ENCODE measurements at places on chromosomes 5 and 9.

DNA sequence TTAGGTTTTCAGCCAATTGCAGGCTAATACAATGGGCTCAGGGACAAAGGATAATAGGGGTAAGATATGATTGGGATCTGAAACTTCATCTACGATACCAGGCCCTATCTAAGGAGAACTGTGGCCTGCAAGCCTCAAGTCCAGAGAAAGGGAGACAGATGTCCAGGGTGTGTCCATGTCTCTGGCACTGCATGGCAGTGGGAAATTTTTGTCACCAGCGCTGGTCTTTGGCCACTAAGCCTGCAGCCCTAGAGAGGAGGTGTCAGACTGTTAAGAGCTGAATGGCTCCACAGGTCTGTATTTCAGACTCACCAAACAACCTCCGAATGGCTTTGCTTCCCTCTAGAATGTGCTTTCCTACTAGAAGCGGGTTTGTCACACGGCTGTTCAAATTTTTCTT is 6.6 kb upstream of the CNOT6 start:
- no peak for DNase-seq
- H3K27me3 ChIP-seq: no peaks in the 10 kb centered on the region
- no peak overlapping the region for H3K4me3 ChIP-seq
- H3K27ac ChIP-seq: no peak overlapping the region
- H3K36me3 ChIP-seq: no peaks in the 10 kb centered on the region

GRCh38 chr5:21810737-21811316 is 1042.3 kb downstream of the CDH12 start:
- no peak overlapping the region for H3K27ac ChIP-seq
- no peaks in the 10 kb centered on the region for H3K4me1 ChIP-seq
- DNase-seq: peak; percentile 34
- no peaks in the 10 kb centered on the region for H3K36me3 ChIP-seq
- H3K27me3 ChIP-seq: no peaks in the 10 kb centered on the region

GRCh38 chr9:3760031-3760430 is 234.2 kb upstream of the RFX3 start:
- H3K4me1 ChIP-seq: peaks cover 26% of the 10 kb centered on the region
- no peaks in the 10 kb centered on the region for H3K36me3 ChIP-seq
- no peak overlapping the region for H3K4me3 ChIP-seq
- H3K27me3 ChIP-seq: no peaks in the 10 kb centered on the region
- DNase-seq: peak; percentile 61
- H3K27ac ChIP-seq: peak overlapping the region; percentile 54

GRCh38 chr5:111454198-111454622 is 58.1 kb downstream of the STARD4 start:
- H3K4me1 ChIP-seq: peaks cover 5% of the 10 kb centered on the region
- no peaks in the 10 kb centered on the region for H3K27me3 ChIP-seq
- no peak for DNase-seq
- H3K4me3 ChIP-seq: no peak overlapping the region
- H3K27ac ChIP-seq: no peak overlapping the region

DNA sequence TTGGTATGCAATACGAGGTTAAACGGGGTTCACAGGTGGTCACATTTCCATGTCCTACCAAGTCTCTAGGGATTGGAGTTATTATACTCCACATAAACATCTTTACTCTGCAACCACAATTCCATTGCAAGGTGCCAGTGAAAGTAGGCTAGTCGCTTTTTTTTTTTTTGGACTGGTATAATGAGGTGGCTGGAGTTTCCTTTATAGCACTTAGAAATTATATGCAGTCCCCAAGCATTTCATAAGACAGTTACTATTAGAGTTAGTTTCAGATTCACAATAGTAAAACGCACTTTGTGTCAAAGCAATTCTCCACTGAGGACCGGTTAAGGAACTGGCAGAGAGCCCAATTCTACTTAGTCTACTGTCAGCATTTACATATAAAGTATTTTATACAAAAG is 1.4 kb downstream of the MEF2C start:
- H3K27me3 ChIP-seq: peaks cover 62% of the 10 kb centered on the region
- no peaks in the 10 kb centered on the region for H3K36me3 ChIP-seq
- DNase-seq: no peak
- no peak overlapping the region for H3K27ac ChIP-seq
- H3K4me3 ChIP-seq: no peak overlapping the region

DNA sequence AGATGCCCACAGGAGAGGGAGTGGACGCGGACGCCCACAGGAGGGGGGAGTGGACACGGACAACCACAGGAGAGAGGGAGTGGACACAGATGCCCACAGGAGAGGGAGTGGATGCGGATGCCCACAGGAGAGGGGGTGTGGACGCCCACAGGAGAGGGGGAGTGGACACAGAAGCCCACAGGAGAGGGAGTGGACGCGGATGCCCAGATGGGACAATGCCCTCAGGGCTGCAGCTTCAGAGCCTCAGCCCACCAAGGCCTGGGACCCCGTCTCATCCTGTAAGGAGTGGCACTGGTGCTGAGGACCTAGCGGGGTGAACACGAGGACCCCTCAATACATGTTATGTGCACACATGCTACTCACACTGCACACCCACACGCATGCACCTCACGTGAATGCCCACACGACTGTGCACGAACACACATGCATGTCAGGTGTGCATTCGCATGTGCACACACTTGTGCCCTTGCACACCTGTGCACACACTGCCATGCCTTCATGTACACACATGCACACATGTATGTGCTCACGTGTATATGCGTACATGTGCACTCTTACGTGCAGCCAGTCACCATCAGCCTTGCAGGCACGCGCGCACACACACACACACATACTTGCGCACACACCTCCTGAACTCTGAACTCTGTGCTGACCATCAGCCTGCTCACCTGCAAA is 34.8 kb downstream of the SLC6A18 start:
- H3K4me1 ChIP-seq: no peaks in the 10 kb centered on the region
- H3K4me3 ChIP-seq: no peak overlapping the region
- no peaks in the 10 kb centered on the region for H3K36me3 ChIP-seq

DNA sequence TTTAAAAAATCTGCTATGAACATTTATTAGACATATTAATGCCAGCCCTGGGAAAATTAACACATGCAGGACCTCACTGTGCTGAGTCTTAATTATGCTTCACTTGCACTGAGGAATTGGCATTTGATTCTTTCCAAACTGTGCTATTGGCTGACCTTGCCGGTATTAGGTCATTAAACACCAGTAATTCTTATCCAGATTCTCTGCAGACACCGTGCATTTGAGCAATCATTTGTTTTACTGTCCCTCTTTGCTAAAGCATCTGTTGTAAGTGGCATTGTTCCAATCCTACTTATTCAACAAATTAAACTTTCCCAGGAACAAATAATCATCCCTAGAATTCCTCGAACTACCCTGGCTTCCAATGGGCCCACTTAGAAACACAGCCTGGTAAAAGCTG is 145.0 kb downstream of the SLC12A2 start:
- no peaks in the 10 kb centered on the region for H3K27me3 ChIP-seq
- H3K4me1 ChIP-seq: no peaks in the 10 kb centered on the region
- H3K27ac ChIP-seq: no peak overlapping the region
- H3K4me3 ChIP-seq: no peak overlapping the region
- no peaks in the 10 kb centered on the region for H3K36me3 ChIP-seq
- DNase-seq: no peak

DNA sequence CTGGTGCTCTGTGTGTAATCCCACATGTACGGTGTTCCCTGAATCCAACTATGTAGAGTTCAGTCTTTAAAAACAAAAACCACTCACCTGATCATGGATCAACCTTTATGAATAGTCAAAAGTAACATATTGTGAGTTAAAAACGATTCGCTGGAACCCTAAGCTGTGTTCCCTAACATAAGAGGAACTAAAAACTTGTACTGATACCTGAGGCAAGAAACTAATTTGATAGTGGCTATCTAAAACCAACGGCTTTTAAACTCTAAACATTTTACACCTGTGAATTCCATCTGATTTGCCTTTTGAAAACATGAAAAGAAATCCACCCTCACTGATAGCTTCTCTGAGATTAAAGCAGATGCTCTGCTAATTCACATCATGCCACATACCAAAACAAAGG is 101.5 kb downstream of the DEPDC1B start:
- H3K4me1 ChIP-seq: no peaks in the 10 kb centered on the region
- no peak overlapping the region for H3K4me3 ChIP-seq
- DNase-seq: no peak

DNA sequence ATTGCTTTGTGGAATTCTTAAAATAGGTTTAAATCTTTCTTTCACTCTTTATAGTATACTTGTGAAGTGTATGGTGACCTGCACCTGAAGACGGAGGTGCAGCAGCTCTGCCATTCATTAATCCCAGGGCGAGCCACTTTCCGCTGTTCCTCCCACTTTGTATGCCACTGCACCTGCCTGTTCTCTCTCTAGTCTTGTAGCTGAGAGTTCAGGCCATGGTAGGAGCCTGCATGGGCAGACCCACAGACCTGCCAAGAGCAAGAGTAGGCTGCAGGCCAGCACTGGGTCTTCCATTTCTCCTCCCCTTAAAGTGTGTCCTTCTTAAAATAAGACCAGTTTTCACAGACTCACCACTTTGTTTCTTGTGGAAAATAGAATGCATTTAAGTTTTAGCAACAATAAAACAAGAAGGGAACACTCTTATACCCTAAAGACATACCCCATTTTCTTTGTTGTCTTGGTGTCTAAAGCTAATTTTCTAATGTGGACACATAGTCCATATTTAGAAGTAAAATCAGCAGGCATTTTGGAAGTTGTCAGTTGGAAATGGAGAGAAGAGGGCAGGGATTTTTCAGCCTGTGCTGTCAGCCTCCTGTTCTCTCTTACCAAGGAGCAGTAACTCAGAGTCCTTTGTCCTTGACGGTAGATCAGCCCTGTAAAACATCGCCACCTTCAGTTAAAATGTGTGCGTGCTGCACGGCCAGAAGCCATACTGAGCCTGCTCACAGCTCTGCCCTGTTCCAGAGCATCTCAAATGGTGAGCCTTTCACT is 103.2 kb downstream of the SNCAIP start:
- H3K4me3 ChIP-seq: no peak overlapping the region
- H3K4me1 ChIP-seq: peaks cover 11% of the 10 kb centered on the region
- H3K27me3 ChIP-seq: no peaks in the 10 kb centered on the region
- no peaks in the 10 kb centered on the region for H3K36me3 ChIP-seq
- DNase-seq: peak; percentile 83
- no peak overlapping the region for H3K27ac ChIP-seq

GRCh38 chr9:16364347-16364746 is 506.1 kb downstream of the BNC2 start:
- H3K27me3 ChIP-seq: no peaks in the 10 kb centered on the region
- no peaks in the 10 kb centered on the region for H3K36me3 ChIP-seq
- no peak overlapping the region for H3K27ac ChIP-seq
- H3K4me3 ChIP-seq: no peak overlapping the region
- DNase-seq: no peak

DNA sequence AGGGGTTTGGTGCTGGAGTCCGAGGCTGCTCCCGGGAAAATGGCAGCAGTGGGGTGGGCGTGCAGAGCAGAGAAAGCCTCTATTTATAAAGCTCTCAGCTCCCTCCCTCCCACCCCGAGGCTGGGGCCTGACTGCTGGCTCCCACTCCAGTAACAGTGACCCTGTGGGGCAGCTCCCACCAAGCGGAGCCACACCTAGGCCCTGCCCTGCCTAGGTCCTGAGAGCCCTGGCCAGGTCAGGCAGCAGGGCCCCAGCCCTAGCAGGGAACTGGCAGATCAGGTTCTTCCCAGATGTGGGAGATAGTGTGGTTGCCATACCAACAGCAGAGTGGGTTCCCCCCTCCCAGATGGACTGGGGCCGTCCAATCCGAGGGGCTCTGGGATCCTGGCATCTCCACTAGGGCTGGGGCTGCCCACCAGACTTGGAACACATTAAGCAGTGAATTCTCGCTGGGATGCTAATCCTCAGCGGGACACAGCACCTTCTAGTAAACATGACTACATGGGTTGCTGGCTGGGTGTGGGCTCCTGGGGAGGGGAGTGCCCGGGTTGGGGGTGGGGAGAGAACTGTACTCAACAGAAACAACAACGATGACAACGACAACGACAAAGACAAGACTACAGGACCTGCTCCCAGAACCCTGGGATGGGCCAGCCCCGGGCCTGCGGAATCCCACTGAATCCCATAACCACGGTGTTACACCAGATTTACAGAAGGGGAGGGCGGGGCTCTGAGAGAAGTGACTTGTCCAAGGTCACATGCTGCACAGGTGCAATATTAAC is 1.5 kb downstream of the SH3GLB2 start:
- peak overlapping the region; percentile 63 for H3K4me3 ChIP-seq
- H3K27ac ChIP-seq: no peak overlapping the region
- no peaks in the 10 kb centered on the region for H3K27me3 ChIP-seq
- H3K36me3 ChIP-seq: no peaks in the 10 kb centered on the region

GRCh38 chr5:29042152-29042551 is 2003.8 kb upstream of the CDH9 start:
- no peaks in the 10 kb centered on the region for H3K27me3 ChIP-seq
- H3K36me3 ChIP-seq: no peaks in the 10 kb centered on the region
- H3K4me1 ChIP-seq: peaks cover 4% of the 10 kb centered on the region
- H3K4me3 ChIP-seq: no peak overlapping the region

DNA sequence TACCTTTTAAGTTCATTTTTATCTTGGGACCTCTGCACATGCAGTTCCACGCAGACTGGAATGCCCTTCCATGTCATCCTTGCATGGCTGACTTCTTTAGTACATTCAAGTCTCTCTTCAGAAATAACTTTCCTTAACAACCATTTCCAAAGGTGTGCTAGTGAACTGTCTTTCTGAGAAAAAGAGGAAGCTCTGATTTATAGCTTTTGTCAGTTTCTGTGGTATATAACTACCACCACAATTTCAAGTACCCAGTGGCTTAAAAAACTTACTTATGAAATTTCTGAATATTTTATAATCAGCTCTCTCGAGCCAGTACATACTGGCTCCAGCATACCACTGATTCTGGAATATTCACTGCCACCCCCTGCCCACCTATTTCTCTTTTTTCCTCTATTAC is 1613.8 kb downstream of the MAT2B start:
- no peak for DNase-seq
- H3K27ac ChIP-seq: no peak overlapping the region
- H3K4me3 ChIP-seq: no peak overlapping the region
- no peaks in the 10 kb centered on the region for H3K27me3 ChIP-seq
- H3K4me1 ChIP-seq: no peaks in the 10 kb centered on the region
- H3K36me3 ChIP-seq: no peaks in the 10 kb centered on the region

DNA sequence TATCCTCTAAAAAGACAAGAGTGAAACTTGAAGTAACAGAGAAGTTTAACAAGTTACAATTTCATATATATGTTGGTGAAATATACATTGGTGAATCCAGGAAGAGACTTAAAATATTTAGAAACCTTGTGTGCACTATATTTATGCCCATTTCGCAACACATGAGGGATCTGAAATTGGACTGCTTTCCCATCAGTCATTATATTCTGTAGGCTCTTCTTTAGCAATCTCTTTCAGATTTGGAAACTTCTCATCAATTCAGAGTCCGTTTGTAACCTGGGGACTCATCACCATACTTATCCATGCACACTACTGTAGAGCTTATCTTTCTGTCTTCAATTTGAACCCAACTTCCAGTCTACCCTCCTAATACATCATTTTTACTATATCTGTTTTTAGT is 2.1 kb downstream of the ITGA1 start:
- H3K27ac ChIP-seq: no peak overlapping the region
- no peaks in the 10 kb centered on the region for H3K36me3 ChIP-seq
- H3K4me3 ChIP-seq: no peak overlapping the region
- no peak for DNase-seq
- peaks cover 19% of the 10 kb centered on the region for H3K27me3 ChIP-seq

GRCh38 chr9:74887041-74887980 is at the start of gene TRPM6:
Gene TRPM6 (minus strand): TSS chr9:74887921. CDS start chr9:74887856, 65 bp downstream.
- peak; percentile 66 for DNase-seq
- H3K4me1 ChIP-seq: no peaks in the 10 kb centered on the region
- peaks cover 37% of the 10 kb centered on the region for H3K27me3 ChIP-seq
- H3K4me3 ChIP-seq: peak within 1 kb of the TSS; percentile 71
- no peak within 1 kb of the TSS for H3K27ac ChIP-seq
- no peaks in the 10 kb centered on the region for H3K36me3 ChIP-seq

- no peaks in the 10 kb centered on the region for H3K27me3 ChIP-seq
- no peaks in the 10 kb centered on the region for H3K36me3 ChIP-seq
- no peak overlapping the region for H3K27ac ChIP-seq
- DNase-seq: no peak
- H3K4me3 ChIP-seq: no peak overlapping the region
Observed at GRCh38 chr5:14810928-14811572, 60.5 kb downstream of the ANKH start.

Measured in neural progenitor cell (in vitro differentiated cells).